ENCODE measurements at places on chromosomes 7 and 10.

DNA sequence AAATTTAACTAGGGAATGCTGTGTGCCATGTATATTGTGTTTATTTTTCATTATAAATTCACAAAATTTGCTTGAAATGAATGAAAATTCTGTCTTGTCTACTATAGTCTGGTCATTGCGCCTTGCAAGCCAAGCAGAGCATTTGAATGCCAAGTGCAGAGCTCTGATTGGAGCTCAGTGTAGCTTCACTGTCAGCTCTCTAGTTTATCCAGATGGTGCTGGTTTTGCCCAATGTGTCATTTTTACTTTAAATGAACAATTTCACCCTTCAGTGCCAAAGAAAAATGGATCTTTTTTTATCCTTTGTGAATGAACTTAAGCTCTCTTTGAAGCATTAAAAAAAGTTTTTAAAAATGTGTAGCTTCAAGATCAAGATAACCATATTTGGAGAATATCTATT lies 225.6 kb upstream of the CACNA2D1 start:
- DNase-seq = no peak

GRCh38 chr10:103054621-103055020 lies 136.5 kb downstream of the CNNM2 start:
- no peak for DNase-seq

DNA sequence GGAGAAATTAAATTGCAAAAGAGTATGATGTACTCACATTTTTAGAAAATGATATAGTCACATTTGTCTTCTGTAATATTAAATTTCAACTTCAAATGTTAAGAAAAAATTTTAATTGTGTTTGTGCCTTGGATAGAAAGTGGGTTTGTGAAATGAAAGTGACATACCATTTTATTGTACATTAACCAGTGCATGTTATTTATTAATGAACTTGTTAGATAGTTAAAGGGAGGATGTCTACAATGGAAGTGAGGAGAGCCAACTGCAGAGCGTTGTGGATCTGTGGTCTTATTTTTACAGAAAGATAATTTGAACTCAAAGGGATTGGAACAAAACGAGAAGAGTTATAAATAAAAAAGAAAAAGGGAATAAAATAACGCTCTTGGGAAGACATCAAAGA lies 291.7 kb downstream of the ARL4A start:
- DNase-seq = no peak

DNA sequence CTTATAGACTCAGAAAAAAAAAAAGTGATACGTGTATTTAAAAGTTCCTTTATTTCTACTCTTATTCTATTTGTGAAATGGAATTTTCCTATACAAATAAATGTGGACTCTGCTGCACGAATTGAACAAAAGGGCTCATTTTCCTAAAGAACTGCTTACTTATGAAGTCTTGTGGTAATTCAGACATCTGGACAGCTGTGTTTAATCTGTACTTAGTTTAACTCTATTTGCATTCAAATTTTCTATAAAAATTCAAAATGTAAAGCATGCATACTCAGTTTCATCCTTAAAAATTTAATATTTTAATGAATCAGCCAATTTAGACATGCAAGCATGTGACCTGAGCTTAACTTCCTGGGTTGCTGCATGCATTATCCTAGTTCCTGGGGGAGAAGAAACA lies 118.0 kb upstream of the PCLO start:
- no peak for DNase-seq

GRCh38 chr10:36263871-36264270 lies 621.8 kb upstream of the FZD8 start:
- no peak for DNase-seq

DNA sequence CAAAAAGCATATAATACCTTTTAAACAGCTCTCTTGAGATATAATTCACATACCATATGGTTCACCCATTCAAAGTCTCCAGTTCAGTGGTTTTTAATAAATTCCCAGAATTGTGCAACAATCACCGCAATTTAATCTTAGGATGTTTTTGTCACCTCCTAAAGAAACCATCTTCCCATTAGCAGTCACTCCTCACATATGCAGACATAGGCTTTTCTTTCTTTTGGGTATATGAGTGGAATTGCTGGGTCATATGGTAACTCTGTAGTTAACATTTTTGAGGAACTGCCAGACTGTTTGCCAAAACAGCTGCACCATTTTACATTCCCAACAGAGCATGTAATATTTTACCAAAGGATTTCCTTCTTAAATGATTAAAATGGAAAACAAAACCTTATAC lies 57.0 kb downstream of the CC2D2B start:
- DNase-seq = no peak

GRCh38 chr10:73908853-73909539 lies 1.9 kb upstream of the PLAU start:
- DNase-seq = no peak

Measured in NCI-H774 (cell line).